Frontal cortex (tissue), 4 donors: ENCODE measurements at places on chromosomes 1 and 21. TPM values are rescaled to one million over a fixed set of nuclear protein-coding genes. Genes with fewer than 3 reads are reported as not detected.

Gene DCDC2B
- not detected for total RNA-seq

DNA sequence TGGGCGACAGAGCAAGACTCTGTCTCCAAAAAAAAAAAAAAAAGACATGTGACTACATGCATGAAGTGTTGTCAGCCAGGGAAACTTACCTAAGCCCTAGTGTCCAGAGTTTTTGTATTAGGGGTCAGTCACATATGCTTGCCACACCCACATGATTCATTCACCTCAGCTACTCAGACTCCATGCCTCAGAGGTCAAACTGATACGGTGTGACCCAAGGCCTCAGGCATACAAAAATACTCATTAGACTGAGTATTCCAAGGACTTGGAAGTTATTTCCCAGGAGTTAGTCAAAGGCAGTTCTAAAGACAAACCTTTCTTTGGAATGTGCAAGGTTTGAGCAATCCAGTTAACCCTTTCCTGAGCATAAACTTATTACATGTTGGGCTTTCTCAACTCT lies 6.3 kb upstream of the TRIM33 start:
- DNase-seq: no peak

Gene OR2W3
- total RNA-seq: 2.9 TPM

DNA sequence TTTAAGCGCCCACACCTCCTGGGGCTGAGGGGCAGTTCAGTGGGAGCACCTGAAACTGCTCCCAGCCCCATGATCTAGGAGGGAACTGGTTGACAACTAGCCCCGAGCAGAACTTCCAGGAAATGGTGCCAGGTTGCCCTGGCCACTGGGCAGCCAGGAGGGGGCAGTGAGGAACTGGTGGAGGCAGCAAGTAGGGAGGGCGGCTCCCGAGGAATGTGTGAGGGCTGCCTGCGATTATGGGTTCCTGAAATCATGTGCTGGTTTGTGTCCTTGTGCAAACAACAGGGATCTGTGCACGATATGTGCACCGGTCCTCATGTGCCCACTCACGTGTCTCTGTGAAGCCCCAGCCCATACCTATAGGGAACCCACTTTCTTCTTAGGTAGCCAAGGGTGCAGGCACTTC lies 9.9 kb downstream of the GPR3 start:
- DNase-seq: no peak

Gene PDE4DIP
- total RNA-seq: 266 TPM

Gene TNFRSF8
- total RNA-seq: not detected

GRCh38 chr1:162069334-162070093 lies at the start of gene NOS1AP:
NOS1AP (plus strand) TSS chr1:162069691; CDS start chr1:162070178, 487 bp downstream.
- DNase-seq: peak; percentile 88
